ENCODE measurements at places on chromosomes 1 and 21.

DNA sequence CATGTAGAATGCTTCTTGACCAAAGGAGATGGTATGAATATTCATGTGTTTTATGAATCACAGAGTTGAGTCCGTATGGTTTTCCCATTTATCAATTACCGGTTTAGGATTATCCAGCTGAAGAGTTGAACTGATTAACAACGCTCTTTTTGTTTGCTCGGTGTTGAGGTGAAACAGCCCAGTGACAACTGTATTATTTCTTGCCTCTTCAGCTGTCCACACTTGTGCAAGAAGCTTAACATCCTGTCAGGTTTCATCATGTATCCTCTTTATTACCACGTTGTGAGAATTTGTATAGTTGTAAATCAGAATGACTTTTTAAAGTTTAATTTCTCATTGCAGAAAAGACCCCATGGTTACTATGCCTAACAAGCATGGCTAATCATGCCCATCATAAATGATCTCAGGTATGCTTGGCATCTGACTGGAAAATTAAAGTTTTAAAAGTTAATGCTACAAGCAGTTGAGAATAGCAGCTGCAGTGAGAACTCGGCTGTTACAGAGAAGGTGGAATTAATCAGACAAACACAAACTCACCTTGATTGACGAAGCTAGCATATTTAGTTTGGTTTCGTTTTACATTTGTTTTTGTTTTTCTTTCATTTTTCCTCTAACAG, 563.2 kb upstream of the ADGRL2 start:
- no peak for DNase-seq

DNA sequence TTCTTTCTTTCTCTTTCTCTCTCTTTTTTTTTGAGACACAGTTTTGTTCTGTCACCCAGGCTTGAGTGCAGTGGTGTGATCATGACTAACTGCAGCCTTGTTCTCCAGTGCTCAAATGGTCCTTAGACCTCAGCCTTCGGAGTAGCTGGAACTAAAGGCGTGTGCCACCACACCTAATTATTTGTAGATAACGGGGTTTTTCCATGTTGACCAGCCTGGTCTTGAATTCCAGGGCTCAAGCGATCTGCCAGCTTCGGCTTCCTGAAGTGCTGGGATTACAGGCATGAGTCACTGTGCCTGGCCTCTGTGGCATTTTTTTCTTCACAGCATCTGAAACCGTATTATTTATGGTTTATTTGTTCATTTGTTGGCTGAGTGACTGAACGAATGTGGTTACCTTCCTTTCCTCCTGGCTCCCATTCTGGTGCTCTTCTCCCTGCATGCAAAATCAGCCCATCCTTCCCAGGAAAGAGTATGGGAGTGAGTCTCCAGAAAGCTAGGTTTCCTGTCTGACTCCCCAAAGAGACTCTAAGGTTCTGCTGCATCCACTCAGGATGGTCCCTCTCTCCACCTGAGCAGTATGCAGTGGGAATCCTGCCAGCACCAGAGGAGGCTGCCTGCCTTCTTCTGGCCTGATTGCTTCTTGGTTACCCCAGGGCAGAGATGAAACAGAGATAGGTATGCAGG, 155.0 kb upstream of the BEND5 start:
- DNase-seq = no peak

GRCh38 chr1:181459067-181459466, 24.2 kb upstream of the CACNA1E start:
- DNase-seq = no peak

GRCh38 chr1:3571263-3571662, 40.0 kb downstream of the MEGF6 start:
- DNase-seq = no peak

DNA sequence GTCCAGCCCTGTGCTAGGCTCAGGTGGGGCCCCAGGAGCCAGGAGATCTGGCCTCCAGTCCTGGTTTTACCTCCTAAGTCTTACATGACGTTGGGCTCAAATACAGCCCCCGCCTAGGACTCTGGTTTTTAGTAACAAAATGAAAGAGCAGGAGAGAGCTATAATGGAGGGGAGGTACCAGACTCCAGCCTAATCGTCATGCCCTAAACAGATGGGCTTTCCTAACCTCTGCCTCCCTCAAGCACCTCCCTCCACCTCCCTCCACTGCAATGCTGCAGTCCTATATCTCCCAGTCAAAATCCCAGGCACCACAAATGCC, 28.6 kb downstream of the TTC39A start:
- no peak for DNase-seq

DNA sequence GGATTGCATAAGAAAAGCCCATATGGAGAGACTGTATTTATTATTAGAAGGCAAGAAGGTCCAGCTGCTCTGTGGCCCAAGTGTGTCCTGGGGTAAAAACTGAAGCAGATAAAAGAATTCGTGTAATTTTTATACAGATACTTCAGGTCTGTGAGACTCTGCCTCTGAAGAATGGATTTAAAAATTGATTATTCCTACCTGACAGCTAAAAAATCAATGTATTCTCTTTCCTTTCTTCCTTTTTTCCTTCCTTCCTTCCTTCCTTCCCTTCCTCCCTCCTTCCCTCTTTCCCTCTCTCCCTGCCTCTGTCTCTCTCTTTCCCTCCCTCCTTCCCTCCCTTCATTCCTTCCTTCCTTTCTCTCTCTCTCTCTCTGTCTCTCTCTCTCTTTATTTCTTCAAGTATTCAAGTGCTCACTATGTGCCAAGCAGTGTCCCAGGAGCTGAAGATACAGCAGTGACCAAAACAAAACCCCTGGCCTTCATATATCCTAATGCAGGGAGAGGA, 11.3 kb upstream of the MGST3 start:
- no peak for DNase-seq

- no peak for DNase-seq
These were observed 406.7 kb downstream of the RPS6KC1 start for GRCh38 chr1:213457733-213458132.

GRCh38 chr1:43885279-43885801, 48.3 kb upstream of the ARTN start:
- DNase-seq = no peak
